NCI-H69 (cell line): ENCODE measurements at places on chromosomes 5 and 9.

DNA sequence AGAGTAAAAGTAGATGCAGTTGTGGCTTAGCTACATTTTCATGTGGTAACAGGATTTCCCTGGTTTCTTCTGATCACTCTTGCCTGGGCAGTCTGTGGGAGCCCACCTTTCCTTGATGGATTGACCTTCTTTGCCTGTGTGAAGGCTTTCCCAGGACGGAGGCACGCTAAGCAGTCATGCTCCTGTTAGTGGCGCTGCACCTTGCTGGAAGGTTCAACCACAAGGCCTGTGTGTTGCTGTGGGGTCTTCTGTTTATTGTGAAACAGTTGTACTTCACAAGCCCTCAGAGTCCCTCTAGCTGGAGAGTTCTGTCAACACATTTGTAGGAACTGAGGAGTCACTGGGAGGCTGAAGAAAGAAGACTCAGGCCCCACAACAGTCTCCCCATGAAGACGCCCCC lies 402.0 kb downstream of the IRX1 start:
- no peak for DNase-seq

- no peak for DNase-seq
These were observed 13.2 kb downstream of the TUT7 start for GRCh38 chr9:86341007-86341491.

DNA sequence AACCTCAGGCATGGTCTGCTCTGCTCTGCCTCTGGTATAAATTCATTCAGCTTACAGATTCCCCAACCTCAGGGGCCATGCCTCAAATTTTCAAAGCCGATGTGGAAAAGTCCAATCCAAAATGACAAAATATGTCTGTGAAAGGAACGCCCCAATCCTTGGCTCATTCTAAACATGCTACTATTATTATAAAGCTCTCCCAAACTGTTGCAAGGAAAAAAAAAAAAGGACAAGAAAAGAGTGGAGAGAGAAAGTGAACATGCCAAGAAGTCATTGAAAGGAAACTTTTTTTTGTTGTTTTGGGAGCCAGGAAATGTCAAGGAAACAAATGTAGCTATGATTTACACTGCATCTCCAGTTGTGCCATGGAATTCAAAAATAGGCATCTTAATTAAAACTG lies 3.8 kb downstream of the COL23A1 start:
- DNase-seq: no peak

GRCh38 chr5:56459394-56460194 lies 226.5 kb upstream of the ANKRD55 start:
- no peak for DNase-seq

GRCh38 chr9:92547356-92547755 lies 11.6 kb upstream of the ECM2 start:
- DNase-seq: no peak

DNA sequence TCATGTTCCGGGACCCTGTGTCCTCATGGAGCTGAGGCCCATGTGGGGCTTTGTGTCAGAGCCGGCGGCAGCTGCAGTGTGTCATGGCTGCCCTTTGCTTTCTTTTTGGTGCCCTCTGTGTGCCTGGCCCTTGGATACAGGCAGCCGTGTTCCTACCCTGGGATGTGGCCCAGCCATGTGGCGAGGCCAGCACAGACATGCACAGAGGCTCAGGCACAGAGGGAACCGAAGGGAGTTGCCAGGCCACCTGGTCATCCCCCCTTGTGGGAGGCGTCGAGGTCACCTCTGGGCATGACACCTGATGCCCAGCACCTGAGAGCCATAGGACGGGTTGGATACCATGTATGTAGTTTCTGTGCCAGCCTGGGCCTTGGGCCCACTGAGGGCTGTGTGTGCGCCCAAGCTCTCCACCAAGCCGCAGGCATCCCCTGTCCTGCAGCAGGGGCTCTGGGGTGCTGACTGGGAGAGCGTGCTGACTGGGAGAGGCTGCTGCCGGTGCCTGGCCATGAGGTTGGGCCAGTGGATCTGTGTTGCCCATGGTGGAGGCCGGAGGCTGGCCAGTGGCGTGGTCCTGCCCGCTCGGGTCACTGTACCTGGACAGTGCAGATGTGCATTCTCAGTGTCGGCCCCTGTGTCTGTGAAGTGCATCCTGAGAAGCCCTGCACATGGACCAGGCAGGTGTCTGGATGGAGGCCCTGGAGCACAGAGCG lies 4.8 kb downstream of the NKD2 start:
- DNase-seq: no peak

GRCh38 chr9:72290311-72290710 lies 74.7 kb downstream of the ZFAND5 start:
- DNase-seq: no peak

DNA sequence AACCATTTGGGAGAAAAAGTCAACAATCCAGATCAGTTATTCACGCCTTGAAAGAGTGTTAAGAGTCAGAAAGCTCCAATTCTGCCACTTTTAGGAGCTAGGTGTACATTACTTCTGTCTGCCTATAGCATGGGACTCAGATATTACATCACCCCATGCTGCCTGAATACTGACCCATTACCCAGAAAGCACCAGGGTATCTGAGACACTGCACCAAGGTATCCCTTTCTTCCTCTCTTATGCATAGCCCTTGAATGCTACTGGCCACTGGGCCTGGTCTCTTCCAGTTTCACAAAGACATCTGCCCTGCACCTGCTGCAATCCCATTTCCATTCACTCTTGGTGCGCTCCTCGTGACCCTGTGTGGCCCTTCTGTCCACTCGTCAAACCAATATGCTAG lies 2.6 kb downstream of the STRBP start:
- peak; percentile 24 for DNase-seq

DNA sequence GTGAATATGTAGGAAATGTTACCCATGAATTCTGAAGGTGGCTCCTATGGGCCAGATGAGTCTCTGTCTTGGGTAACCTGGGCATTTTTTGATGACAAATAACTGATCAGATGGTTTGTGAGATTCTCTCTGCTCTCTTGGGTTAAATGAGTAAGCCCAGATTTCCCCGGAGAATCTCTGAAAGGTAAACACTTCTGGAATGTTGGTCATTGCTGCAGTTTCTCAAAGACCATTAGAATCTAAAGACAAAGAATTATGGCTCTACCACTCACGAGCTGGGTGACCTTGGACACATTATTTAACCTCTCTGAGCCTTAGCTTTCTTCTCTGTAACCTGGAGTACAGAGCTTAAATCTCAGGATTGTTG lies 191.2 kb downstream of the DAB2IP start:
- no peak for DNase-seq

GRCh38 chr9:3569529-3569928 lies 43.7 kb upstream of the RFX3 start:
- no peak for DNase-seq

GRCh38 chr9:108468364-108468763 lies 387.4 kb downstream of the ACTL7B start:
- DNase-seq: peak; percentile 74

DNA sequence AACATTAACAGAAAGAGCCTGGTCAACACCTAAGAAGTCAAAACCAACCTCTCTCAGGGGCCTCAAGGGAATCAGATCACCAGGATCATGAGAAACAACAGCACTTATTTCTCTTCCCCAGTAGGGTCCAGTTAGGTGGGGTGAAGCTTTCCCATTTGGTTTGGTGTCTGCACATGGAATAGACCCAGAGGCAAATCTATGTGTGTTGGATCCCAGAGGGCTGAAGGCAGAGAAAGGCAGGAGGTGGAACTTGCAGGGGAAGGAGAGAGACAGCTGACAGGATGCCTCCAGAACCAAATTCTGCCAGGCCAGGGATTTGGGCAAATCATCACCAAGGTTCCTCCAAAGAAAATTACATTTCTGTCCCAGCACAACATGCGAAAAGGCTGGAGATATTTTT lies 104.8 kb upstream of the SPOCK1 start:
- no peak for DNase-seq

- peak; percentile 6 for DNase-seq
These were observed 40.8 kb downstream of the LIFR start for GRCh38 chr5:38515646-38516045.

GRCh38 chr5:149205625-149206523 lies 64.6 kb downstream of the ABLIM3 start:
- no peak for DNase-seq

DNA sequence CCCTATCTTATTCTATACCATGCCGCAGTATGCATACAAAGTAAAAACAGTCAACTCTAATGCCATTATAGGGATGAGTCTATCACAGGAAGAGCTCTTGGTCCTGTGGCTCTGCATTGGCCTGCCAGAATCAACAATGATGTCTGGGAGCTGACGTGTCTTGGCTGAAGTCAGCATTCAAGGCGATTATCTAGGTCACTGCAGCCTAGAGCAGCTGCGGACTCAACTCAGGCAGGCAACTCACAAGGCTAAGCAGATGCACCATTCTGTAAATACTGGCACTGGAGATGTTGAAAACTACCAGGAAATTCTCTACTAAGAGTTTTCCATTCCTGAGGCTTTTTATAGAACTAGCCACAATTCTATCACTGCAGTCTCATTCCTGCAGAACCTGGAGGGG lies 13.3 kb downstream of the SPATA9 start:
- DNase-seq: peak; percentile 32

GRCh38 chr5:57770039-57770438 lies 287.4 kb upstream of the ACTBL2 start:
- DNase-seq: no peak

GRCh38 chr9:82922686-82923085 lies 140.3 kb downstream of the RASEF start:
- no peak for DNase-seq

DNA sequence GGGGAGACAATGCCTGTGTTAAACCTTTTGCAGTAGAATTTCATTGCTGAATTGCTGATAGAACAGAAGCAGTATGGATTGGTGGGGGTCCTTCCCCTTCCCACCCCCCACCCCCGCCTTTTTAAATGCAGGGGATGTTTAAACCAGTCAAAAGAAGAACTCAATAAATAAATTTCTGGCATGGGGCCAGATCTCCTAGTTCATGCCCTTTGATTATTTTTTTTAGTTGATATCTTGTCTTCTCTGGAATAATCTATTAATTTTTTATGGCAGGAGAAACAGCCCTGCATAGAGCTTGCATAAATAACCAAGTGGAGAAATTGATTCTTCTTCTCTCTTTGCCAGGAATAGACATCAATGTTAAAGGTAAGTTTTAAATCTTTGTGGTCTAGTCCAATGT lies 72.8 kb downstream of the SLF1 start:
- peak; percentile 70 for DNase-seq

DNA sequence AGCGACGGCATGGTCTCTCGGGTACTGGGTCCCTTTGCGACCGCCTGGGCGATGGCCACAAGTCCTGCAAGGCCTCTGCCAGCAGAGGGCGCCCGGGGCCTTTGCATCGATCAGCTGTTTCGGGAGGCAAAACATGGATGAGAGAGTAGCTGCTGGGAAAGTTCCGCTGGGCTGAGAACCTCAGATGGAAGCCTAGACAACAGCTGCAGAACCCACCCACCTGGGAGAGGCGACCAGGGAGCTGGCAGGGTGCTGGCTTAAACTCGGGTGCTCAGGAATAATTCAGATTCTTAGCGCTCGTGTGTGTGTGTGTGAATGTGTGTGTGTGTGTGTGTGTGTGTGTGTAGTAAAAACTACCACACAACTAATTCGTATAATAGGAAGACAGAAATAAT lies 50.0 kb downstream of the TRIM32 start:
- peak; percentile 94 for DNase-seq

GRCh38 chr5:163978897-163979296 lies 473.5 kb downstream of the MAT2B start:
- peak; percentile 90 for DNase-seq

DNA sequence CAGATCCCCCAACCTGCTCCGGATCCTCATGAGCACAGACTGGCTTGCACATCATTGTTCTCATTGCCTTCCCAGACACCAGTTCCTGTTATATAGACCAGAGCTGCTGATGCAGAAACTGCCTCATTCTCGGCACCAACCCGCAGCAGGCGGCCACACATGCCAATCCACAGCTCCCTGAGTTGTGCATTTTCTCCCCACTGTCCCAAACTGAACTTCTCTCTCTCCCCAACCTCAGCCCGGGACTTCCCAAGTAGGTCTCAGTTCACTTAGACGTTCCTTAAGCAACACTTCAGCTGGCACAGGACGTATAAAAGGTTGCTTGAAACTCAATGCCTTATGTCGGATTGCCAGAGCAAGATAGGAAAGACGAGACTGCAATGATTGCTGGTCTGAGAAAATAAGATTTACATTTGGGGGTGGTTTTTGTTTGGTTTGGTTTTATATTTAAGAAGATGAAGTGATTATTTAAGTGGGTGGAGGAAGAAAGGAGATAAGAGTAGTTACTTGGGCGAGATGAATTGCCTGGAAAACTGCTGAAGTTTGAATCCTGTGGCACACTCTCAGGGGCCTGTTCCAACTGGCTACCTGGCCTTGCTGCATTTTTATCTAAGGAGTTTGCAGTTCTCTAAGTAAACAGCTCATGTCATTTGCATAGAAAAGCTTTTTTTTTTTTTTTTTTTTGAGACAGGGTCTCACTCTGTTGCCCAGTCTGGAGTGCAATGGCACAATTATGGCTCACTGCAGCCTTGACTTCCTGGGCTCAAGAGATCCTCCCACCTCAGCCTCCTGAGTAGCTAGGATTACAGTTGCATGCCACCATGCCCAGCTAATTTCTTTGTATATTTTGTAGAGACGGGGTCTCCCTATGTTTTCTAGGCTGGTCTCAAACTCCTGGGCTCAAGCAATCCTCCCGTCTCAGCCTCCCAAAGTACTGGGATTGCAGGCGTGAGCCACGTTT lies 155.4 kb downstream of the GOLPH3 start:
- DNase-seq: no peak

DNA sequence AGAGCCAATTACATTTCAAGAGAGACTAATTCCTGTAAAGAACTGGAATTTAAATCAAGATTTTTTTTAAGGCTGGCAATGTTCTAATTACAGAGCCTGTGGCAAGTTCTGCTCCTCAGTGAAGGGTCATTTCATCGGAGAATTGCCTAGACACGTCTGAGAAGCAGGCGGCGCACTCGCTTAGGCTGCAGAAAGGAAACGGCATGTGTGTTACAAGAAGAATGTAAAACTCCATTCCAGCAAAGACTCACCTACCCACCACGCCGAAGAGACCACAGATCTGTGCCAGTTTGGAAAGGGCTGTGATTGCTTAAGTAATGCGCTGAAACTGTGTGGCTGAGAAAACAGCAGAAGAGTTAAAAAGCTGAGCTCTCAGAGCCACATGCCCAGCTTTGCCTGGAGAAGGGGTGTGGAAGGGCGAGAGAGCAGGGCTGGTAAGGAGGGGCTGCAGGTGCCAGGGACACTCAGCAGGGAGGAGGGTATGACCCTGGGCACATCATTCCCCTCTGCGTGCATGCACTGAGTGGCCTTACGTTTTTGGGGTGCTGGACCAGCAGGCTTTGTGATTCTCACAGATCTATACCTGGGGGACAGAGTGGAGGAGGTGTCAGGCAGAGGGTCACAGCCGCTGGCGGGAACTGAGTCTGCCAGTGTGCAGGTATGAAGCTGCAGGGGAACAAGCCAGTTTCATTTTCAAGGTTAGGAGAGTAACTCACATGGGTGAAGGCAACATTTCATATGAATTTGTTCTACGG lies 17.8 kb upstream of the SLC25A51 start:
- no peak for DNase-seq

- DNase-seq: peak; percentile 17
These were observed 18.5 kb downstream of the JADE2 start for GRCh38 chr5:134543820-134544614.

- DNase-seq: no peak
These were observed 321.3 kb downstream of the EPB41L4A start for GRCh38 chr5:112097768-112098167.

- DNase-seq: no peak
These were observed 3.9 kb downstream of the MAP3K1 start for GRCh38 chr5:56819060-56819881.
